ENCODE measurements at places on chromosomes 12 and 14.

DNA sequence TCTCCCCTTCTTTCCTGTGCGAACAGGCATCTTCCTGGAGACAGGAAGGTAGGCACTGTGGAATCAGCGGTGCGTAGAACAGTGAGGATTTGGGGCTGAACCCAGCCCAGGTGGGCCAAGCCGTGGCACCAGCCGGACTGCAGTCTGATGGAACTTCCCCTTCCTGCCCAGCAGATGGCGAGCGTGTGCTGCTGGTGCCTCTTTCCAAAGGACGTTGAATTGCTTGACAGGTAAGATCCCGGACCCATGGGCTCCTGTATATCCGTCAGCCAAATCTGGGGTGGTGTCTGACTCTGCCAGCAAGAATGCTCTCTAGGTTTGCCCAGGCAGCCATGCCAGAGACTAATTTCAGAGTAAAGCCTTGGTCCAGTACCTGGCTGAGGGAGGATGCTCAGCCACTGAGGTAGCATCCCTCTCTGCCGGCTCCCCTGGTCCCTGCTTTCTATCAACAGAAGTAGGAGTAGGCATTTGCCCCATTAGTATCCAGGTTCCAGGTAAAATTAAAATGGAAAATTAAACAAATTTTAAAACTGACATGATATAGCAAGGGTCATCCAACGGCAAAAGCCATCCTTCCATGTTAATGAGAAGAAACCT, 21.1 kb upstream of the KCNA5 start:
- DNase-seq, result peak; percentile 65

DNA sequence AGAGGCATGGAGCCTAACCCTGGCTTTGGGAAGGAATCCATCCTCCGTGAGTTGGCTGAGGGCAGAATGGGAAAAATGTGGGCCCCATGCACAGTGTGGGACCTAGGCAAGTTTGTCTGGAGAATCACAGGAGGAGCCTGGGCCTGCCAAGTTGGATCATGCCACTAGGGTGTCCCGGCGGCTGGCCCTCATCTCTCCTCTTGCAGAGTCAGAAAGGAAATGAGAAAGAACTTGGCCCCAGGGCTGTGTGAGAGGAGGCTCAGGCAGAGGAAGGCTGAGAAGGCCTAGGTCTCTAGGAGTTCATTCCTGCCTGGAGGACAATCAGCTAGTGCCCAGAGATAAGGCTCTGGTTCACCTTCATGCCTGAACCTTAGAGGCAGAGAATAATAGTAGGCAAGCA, 2.5 kb upstream of the ESRRB start:
- no peak for DNase-seq

DNA sequence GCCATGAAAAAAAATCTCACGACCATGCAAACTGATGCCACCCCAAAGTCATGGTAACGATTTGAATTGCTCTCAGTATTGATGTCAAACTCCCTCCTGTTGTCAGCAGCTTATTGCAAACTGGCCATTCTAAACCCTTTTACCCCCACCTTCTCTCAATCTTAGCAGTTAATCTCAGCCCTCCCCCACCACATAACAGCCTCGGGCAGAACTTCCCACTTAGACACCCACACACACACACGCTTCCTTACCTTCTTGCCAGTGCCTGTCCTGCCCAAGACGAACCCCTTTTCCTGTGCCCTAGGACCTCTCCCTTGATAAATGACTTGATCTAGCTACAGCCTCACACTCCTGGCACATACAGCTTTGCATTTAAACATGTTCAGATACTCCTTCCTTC, 56.6 kb downstream of the GPATCH2L start:
- no peak for DNase-seq

GRCh38 chr12:107748472-107748871, 12.5 kb downstream of the PRDM4 start:
- no peak for DNase-seq

DNA sequence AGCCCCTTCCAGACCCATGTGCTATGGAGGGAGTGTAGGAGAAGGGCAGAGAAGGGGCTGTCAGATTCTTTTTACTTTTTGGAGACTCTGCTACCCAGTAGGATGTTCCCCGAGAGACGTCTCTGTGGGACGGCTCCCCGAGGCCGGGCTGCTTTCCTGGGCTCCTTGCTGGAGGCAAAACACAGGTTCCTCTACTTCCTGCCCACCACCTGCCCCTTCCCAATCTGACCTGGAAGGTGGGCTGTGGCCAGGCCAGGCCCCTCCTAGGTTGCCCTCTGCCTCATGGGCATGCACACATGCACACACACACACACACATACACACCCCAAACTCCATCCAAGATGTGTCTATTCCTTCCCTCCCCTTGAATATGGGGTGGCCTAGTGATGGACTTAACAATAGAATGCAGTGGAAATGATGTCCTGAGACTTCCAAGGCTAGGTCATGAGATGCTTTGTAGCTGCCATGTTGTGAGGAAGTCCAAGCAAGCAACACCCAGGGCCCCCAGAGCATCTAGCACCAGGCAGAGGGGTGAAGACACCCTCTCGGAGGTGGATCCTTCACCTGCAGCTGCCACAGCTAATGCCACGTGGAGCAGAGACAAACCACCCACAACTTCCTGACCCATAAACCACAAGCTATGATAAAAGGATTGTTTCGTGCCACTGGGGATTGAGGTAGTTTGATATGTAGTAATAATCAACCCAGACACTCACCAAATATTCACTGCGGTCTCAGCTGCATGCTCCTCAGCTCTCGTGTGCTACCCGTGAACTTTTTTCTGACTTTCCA, 1.6 kb upstream of the ASB2 start:
- DNase-seq, result no peak

- DNase-seq, result no peak
These were observed 25.6 kb upstream of the UBC start for GRCh38 chr12:124940143-124940392.

GRCh38 chr12:8849876-8850275, 27.5 kb downstream of the A2ML1 start:
- no peak for DNase-seq

DNA sequence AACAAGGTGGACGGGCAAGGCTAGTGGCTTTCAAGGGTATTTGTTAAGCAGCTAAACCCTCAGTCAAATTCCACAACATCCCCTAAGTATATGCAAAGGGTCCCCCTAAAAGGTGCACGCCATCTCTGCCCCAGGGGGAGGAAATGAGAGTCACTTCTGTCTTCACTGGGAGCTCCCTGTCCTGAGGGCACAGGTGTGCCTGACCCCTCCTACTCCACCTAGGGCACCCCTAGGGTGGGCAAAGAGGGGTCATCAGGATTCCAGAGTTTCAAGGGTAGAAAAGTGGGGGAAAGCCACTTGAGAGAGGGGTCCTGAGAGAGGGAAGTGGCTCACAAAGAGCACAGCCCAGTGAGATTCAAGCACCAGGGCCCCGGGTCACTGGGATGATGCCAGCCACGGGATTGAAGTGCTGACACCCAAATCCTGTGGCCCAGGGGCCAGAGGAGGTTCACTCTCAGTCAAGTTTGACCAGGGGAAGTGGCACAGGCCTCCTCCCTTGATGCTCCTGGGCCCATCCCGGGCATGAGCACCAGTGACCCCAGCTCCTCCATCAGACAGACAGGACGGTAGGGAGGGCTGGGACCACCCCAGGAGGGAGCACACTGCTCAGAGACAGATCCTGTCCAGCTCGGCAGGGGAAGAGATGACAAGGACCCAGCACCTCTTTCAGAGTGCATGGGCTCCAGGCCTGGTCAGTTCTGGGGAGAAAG, 82.3 kb upstream of the BCL11B start:
- DNase-seq, result no peak

GRCh38 chr14:95292660-95293425, 26.9 kb downstream of the CLMN start:
- DNase-seq, result no peak

- no peak for DNase-seq
These were observed 31.5 kb downstream of the TMEM132D start for GRCh38 chr12:129871991-129872972.

DNA sequence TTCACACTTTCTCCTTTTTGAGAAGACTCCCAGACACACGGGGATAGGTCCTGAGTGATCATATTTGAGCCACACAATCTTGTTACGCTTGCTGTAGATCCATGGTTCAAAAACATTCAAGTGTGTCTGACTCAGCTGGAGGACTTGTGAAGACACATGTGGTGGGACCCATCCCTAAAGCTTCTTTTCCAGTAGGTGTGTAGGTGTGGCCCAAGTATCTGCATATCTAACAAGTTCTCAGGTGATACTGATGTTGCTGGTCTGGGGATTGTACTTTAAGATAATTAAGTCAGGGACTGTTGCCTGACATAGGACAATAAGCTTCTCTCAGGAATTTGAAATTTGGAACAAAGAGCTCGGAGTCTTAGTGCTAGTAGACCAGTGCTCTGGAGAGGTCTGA, 4.1 kb upstream of the DAAM1 start:
- DNase-seq, result no peak

GRCh38 chr12:2145433-2145998, 92.7 kb downstream of the CACNA1C start:
- DNase-seq, result no peak

DNA sequence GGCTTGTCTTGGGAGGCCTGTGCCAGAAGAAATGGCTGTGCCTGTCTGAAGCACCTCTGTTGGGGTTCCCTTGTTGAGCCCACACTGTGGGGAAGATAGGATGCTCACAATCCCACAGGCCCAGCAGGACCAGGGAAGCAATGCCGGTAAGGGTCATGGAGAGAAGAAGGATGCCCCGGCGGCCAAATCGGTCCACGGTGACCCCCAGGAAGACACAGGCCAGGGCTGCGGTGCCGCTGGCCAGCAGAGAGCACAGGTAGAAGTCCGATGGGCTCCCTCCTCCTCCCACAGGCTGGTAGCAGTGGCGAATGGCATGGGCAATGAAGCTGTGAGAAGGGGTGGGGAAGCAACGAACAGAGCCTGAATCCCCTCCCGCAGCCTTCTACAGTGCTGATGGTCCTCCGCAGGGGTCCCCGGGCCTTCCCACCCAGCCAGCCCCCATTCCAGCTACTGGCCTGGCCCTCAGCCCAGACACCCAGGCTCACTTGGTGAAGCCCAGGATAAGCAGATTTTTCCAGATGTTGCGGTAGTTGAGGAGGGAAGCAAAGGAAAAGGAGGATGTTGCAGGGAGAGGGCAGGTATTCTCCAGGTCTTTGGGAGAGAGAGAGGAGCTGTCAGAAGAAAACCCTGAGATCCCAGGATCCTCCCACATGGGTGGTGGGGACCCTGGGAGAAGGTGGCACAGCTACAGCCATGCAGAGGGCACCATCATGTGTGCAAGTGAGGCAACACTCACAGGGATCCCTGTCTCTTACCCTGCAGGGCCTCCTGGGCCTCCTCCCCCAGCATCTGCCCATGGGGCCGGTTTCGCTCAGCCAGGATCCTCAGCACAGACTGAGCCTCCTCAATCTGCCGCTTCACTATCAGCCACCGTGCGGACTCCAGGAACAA, 5.0 kb downstream of the SLC22A17 start:
- no peak for DNase-seq

- DNase-seq, result no peak
These were observed 14.4 kb downstream of the TNFRSF1A start for GRCh38 chr12:6327229-6328041.

DNA sequence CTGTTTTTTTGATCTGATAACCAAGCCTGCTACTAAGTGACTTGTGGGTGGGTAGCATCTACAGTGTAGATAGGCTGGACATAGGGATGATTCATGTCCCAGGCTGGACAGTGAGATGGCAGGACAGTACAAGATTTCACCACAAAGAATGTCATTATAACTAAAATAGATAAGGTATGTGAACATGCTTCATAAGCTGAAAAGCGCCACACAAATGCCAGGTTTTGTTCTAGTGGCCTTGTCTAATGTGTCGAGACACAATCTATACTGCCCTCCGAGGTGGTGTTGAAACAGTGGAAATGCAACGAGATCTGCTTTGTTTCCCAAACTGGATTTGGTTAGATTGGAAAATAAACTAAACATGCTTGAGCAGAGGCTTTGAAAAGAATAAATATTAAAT, 4.4 kb downstream of the LGALS3 start:
- DNase-seq, result no peak

GRCh38 chr12:127399451-127399850, 867.5 kb upstream of the TMEM132C start:
- no peak for DNase-seq

DNA sequence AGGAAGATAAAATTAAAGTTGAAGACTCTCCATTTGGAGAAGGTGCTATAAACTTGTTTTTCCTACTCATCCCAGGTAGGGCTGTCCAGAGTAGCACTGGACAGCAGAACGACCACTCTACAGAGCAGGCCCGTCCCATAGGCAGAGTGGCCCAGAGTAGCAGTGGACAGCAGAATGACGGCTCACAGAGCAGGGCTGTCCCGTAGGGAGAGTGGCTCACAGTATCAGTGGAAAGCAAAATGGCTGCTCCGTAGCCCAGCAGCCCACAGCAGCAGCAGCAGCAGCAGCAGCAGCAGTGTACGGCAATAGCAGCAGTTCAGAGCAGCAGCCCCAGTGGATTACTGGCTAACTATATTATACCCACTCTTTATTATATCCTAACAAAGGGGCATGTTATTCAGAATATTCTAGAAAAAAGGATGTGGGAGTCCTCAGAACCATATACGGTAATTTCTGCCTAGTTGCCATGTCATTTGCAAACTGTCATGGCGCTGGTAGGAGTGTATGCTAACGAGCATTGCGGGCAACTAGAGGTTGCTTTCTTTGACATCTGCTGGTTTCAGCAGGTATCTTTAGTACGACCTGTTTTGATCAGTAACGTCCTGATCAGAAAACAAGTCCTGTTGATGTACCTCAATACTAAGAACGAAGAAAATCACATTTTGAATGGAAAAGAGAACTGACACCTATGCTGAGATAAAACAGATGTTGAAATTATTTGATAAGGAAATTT, 567.3 kb downstream of the SLC16A7 start:
- DNase-seq, result no peak

DNA sequence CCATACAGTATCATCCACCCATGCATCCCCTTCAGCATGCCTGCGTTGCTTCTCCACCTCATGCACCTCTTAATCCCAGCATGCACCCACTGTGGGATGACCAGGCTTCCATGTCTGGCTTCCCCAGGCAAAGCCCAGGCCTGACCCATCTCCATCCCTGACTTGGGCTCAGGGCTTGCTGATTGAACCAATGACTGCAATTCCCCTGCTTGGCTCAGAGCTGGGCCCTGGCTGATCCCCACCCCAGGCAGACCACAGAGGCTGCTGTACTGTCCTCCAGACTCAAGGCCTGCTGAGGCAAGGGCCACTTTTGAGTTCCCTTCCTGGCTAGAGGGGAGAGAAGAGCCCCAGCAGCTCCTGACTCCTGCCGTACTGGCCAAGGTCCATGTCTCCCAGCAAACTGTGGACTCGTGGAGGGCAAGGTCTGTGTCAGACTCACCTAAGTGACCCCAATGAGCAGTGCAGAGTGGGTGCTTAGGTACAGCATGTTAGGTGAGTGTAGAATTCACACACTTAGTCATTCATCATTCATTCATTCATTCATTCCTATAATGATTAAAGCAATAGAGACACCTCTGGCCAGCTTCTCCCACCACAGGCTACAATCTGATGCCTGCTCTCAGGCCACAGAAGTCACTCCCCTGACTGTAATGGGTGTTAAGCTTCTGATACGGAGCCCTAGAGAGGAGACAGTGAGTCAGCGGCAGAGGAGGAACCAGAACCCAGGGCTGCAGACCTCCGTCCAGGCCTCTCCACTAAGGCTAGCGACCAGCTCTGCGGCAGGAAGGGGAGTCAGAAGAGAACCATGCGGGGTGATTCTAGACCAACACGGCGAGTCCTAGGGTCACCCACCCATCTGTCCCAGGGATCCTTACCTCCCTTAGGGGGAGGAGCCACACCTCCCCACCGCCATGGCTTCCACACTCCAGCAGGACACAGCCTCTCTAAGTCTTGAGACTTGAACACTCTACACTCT, 2.9 kb downstream of the BEGAIN start:
- DNase-seq, result no peak
